ENCODE measurements at places on chromosomes 13 and 19. TPM values are rescaled to one million over a fixed set of nuclear protein-coding genes. Genes with fewer than 3 reads are reported as not detected.

The CD79A gene
- total RNA-seq = not detected

The KANK2 gene
- 131 TPM for total RNA-seq

The SHISA7 gene
- not detected for total RNA-seq

The ZNF579 gene
- 1.6 TPM for total RNA-seq

The GRK1 gene
- total RNA-seq = not detected

The AZU1 gene
- not detected for total RNA-seq

The ZNF304 gene
- total RNA-seq = 8.0 TPM

The OR10H1 gene
- total RNA-seq = not detected

The GNA15 gene
- not detected for total RNA-seq

The PGLYRP1 gene
- not detected for total RNA-seq

The ZNF274 gene
- total RNA-seq = 26.7 TPM

The RDH8 gene
- not detected for total RNA-seq

The RYR1 gene
- total RNA-seq = not detected

The SMIM44 gene
- not detected for total RNA-seq

The IQCN gene
- total RNA-seq = not detected

The NLRP5 gene
- not detected for total RNA-seq
